ENCODE measurements at places on chromosomes 12 and 14.
A peak's percentile ranks its signal among the peaks of the same experiment; 100 is the strongest.

DNA sequence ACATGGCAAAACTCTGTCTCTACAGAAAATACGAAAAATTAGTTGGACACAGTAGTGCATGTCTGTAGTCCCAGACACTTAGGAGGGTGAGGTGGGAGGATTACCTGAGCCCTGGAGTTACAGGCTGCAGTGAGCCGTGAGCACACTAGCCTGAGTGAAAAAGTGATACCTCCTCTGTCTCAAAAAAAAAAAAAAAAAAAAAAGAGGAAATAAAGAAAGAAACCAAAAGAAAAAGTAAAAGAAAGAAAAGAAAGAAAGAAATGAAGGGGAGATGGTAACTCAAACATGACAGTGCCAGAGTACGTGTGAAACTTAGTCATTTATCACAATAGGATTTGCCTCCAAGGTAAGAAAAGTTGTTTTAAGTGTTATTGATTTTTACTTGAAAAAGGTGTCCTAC lies 407.0 kb upstream of the MGAT4C start:
- no peak for DNase-seq

GRCh38 chr12:52146822-52147366 lies 44.9 kb downstream of the KRT80 start:
- DNase-seq = no peak

DNA sequence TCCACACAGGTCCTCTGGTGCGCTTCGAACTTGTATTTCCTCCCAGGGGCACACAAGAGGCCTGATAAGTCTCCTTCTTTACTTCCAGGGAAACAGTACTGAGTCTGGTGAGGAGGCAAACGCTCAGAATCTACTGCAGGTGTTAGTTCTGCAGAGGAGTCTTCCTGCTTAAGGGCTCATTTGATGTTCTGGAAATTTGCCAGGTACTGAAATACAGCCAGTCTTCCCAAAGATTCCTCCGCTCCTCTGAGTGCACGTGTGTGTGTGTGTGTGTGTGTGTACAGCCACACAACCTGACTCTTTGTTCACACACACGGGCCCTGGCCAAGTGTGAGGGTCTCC lies 92.0 kb downstream of the FBXL14 start:
- DNase-seq = no peak

DNA sequence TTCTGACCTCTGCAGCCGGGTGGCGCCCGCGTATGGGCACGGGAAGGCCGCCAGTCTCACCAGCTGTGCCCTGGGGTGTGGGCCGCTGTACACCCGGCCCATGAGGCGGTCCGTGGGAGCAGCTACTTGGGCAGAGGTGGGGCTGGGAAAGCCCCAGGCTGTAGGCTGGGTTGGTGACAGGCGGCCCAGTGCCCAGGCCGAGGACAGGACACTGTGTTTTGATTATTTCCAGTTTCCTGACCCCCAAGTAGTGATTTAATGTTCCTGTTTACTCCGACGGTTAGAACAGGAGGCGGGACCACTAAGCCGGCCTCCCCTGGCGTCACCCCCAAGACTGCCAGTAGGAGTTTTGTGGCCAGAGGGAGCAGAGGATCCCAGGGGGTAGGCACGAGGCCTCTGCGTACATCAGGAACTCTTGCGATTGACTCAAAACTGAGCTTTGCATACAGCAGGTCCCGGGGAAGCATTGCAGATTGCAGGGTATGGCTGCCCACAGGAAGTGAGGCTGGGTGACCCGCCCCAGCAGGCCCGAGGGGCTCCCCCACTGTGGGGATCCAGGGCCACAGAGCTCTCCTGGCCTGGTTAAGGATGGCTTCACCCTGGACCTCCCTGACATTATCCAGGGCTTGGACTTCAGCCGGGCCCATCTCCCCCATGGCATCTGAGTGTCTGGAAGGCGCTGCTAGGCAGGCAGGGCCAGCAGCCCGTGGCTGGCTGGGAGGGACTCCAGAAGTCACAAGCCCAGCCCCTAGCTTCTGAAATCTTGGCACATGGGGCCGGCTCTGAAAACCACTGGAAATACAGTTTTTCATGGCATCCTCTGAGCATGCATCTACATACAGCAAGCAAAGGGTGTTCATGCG lies 42.5 kb upstream of the DIO3 start:
- no peak for DNase-seq

DNA sequence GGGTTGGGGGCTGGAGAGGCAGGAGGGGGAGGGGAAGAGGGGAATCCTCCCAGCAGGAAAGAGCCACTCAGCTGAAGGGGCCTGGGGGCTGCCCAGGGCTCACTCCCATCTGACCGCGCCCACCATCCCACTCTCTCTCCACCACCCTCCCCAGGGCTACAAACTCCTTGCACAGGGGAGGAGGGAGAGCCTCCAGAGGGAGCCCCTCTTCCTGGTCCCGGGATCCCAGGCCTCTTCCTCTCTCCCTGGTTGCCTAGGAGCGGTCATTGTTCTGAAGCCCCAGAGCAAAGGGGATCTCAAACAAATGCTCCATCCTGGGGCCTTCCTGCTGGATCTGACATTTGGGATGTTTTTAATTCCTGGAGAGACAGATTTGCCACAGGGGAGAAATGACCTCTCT lies 39.8 kb upstream of the DLK1 start:
- no peak for DNase-seq

- DNase-seq = no peak
Measured at GRCh38 chr14:63512861-63513260, 30.3 kb downstream of the PPP2R5E start.

DNA sequence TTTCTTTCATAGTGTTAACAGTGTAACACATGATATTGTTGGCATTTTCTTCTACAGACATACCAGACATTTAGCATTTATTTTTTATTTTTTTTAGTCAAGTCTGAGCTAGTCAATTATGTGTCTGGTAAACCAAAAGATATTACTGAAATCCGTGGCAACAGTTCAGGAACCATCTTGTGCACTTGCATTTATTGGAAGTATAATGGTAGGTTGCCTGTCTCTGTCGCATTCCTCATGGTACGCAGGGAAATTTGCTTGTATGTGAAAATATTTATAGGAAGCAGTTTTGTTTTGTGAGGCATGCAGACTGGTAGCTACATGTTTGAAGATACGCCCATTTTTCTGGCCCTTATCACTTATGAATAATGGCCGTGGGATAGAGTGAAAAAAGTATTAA lies 186.1 kb upstream of the SLC38A2 start:
- no peak for DNase-seq

- no peak for DNase-seq
Measured at GRCh38 chr14:37021390-37021789, 151.0 kb downstream of the SLC25A21 start.

- no peak for DNase-seq
Measured at GRCh38 chr12:47267571-47267970, 187.8 kb upstream of the AMIGO2 start.

DNA sequence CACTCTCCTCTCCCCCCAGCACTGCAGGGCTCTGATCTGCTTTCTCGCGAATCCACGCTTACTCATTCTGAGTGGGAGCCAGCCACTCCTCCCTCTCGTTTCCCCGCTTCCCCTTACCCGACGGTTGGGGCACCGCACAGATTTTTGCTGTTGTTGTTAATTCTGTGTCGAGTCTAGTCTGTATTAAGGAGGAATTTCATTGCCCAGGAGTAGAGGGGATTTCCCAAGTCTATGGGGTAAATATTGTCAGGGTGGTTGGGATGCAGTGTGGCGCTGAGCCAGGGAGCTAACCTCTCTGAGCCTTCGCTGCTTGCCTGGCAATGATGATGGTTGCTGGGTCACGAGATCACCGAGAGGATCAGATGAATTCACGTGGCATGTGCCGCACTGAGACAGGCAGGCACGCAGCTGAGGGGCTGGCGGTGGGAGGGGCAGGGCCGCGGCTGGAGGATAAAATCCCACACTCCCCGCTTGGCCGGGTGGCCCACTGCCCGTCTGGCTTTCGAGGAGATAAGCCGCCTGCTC lies 18.5 kb downstream of the NCOR2 start:
- DNase-seq = no peak

DNA sequence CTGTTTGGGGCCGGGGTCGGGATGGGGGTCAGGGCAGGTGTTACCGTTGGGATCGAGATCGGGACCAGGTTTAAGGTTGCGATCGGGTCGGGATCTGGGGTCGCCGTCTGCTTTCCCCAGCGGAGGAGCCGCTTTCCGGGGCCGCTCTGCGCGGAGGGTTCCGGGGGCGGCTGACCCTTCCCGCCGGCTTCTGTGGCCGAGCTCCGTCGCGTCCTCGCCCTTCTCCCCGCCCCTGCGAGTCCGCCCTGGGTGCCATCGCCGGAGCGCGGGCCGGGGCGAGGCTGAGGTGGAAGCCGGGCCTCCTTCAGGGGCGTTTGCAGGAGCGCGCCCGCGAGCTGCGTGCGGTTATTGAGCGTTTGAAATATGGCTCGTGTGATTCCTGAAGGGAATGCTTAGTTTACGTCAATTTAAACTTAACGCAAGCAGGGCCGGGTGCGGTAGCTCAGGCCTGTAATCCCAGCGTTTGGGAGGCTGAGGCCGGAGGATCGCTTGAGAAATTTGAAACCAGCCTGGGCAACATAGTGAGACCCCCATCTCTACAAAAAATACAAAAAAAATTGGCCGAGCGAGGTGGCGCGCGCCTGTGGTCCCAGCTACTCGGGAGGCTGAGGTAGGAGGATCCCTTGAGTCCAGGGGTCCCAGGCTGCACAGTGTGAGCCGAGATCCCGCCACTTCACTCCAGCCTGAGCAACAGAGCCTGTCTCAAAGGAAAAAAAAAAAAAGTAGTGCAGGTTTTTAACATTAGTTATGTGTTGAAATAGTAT lies 620 bp downstream of the PGAM5 start:
- DNase-seq = peak; percentile 7

DNA sequence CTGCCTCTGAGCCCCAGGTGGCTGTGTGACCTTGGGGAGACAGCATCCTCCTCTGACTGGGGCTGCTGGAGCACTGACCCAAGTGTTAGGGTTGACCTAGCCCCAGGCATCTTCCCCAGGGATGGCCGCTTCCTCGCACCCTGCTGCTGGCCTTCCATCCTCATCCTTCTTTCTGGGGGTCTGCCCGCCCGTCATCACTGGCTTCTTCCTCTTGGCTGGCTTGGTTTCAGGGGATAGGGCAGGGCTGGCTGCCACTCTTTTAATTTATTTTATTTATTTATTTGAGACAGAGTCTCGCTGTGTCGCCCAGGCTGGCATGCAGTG lies 3.5 kb downstream of the TEDC1 start:
- DNase-seq = no peak

DNA sequence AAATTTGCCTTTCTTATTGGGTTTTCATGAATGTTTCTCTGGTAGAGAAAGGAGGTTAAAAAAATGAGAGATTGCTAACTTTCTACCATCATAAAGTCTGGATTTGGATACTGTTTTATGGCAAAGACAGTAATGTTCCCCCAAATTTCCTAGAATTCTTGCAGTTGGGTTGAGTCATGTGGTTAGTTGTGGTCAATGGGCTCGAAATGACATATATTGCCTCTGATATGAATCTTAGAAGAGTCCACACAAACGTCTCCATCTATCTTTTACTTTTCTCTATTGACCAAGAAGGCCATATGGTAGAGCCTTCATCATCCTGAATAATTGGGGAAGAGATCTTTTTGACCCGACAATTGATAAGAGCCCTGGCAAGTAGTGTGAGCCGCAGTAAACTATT lies 119.5 kb upstream of the PMCH start:
- no peak for DNase-seq

- no peak for DNase-seq
Measured at GRCh38 chr12:52584156-52584682, 10.6 kb upstream of the KRT74 start.

- DNase-seq = no peak
Measured at GRCh38 chr14:26427097-26427496, 170.7 kb downstream of the NOVA1 start.

- DNase-seq = peak; percentile 11
Measured at GRCh38 chr12:110780448-110780847, 37.8 kb upstream of the PPP1CC start.

GRCh38 chr14:103097994-103098957 lies 3.8 kb downstream of the EXOC3L4 start:
- no peak for DNase-seq

- no peak for DNase-seq
Measured at GRCh38 chr14:34912182-34912581, 37.0 kb upstream of the BAZ1A start.

GRCh38 chr14:68792678-68792978 lies 239 bp downstream of the ZFP36L1 start:
- no peak for DNase-seq

- no peak for DNase-seq
Measured at GRCh38 chr14:56211844-56212243, 93.6 kb downstream of the PELI2 start.

DNA sequence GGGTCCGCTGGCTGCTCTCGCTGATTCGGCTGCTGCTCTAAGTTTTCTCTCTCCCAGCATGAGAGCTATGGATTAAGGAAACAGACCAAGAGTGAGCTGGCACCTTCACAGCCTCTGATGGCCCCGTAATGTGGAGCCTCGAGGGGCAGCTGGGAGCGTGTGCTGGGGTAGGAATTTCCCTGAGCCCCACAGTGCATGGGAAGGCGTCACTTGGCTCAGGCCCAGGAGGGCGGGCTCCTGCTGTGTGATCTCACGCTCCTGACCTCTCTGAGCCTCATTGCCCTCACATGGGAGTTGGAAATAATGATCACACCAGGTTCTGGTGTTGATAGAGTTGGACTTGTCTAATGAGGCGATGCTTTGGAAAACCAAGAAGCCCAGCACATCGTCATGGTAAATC lies 238.6 kb upstream of the CRY1 start:
- no peak for DNase-seq

- peak; percentile 64 for DNase-seq
Measured at GRCh38 chr12:95117178-95117599, 43.8 kb upstream of the NR2C1 start.

DNA sequence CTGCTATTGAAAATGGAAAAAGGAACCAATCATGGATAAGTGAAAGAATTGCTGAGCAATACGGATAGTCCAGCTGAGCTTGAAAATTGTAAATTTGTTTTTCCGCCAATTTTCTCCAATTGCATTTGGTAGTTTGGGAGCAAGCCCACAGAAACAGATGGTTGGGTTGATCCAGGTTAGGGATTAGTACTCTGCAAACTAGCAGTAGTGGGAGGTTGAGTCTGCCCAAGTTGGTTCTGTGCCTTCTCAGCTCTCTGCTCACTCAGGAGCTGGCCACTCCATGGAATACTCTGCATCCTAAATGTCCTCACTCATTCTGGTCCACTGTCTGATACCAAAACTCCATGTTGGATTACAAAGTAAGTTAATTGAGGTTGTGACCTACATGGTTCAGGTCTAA lies 361.1 kb upstream of the ATP2B1 start:
- no peak for DNase-seq

DNA sequence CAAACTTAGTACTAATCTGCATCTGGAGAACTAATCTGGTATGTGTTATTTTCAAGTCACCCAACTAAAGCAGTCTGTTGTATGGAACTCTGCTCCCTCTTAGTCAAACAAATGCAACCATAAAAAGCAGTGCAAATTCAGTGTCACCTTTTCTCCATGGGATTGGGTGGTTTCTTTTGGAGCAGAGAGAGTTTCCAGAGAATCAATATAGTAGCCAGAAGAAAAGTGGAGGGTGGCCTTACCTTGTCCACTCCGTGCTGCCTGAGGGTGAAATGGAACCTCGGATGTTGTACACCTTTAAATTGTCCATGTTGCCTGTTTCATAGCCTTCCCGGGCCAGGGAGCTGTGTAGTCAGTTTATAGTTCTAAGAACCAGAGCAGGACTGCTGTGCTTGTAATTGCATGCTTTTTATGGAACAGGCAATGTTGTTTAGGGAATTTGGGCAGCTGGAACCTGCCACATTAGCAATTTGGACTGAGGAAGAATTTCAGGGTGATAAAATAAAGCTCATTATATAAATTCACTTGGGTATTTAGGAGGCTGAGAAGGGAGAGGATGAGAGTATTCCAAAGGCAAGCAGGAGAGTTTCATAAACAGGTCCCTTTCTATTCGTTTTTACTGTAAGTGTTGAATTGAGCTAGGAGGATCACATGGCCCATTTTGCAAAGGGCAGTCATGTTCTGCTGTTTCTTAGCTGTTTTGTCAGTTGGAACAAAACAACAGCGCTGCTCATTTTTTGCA lies 60.5 kb downstream of the CRADD start:
- DNase-seq = no peak
